ENCODE measurements at places on chromosomes 4 and X. TPM values are rescaled to one million over a fixed set of nuclear protein-coding genes. Genes with fewer than 3 reads are reported as not detected.

The PRSS12 gene
- total RNA-seq, result 12.2 TPM

The ETDB gene
- total RNA-seq, result not detected

The TRIM2 gene
- total RNA-seq, result 16.5 TPM

The GK gene
- total RNA-seq, result 7.4 TPM

The ARL9 gene
- total RNA-seq, result not detected

The RBM46 gene
- not detected for total RNA-seq

The AREG gene
- total RNA-seq, result not detected

The XG gene
- 0.06 TPM for total RNA-seq

The RPL34 gene
- total RNA-seq, result 1,239 TPM

The NPY1R gene
- 2.0 TPM for total RNA-seq

The PNPLA4 gene
- not detected for total RNA-seq

The PAPSS1 gene
- total RNA-seq, result 46.9 TPM

DNA sequence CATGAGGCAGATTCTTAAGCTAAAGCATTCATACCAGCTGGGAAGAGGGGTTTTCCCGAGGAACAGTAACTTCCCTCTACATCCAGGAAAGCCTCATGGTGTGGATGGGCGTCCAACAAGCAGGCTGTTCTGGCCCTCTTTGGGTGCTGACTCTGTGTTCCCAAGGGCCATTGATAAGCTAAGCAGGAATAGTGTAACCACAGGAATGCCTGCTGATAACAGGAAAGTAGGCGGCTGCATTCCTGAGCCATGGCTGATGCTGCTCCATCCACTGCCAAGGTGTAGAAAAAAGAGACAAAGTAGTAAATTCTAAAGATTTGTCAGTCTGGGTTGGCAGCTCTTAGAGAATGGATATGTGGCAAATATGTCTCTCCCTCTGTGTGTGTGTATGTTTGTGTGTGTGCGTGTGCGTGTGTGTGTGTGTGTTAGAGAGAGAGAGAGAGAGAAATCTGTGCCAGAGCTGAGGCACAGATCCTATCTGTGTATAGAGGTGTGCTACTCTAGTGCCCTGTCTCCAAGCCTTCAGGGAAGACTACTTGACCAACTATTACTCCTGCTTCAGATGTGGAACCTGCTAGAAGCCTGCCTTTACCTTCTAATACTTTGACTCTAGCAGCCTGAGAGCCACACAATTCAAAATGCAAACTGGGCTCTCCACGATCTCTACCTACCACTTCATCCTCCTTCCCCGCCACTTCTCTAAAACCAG, 353.1 kb upstream of the NR3C2 start:
- DNase-seq, result no peak

DNA sequence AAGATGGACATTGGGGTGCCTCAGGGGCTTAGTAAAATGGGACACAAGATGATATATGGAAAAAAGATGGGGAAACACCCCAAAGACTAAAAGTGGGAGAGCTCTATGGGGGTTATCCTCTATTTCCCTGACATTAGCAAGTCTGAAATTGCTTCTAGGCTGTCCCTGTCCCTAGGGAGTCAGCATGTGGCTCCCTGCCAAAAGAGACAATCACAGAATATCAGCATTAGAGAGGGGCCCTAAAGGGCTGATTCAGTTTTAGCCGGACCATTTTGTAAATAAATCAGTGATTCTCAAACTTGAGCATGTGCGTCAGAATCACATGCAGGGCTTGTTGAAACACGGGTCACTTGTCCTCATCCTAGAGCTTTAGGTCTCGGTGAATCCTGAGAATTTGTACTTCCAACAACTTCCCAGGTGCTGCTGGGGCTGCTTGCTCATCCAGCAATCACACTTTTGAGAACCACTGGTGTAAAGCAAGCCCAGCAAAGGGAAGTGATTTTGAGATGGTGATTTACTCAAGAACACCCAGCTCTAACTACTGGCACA, 165.3 kb upstream of the DGKK start:
- no peak for DNase-seq

DNA sequence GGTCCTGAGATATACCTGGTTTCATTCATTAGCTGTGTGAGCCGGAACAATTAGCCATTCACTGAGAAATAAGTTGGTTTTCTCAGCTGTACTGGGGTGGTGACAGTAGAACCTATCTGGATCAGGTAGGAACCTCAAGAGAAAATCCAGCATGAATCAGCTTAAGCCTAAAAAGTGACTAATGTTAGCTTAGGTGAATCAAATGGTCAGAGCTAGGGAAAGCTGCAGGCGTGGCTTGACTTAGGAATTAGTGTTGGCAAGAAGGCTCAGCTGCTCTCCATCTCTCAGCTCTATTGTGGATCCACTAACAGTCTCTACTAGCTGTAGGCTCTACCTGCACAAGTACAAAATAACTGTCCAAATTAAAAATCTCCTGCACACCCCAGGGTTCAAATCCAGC, 1025.5 kb downstream of the RAB28 start:
- no peak for DNase-seq

- DNase-seq, result no peak
Observed at GRCh38 chr4:139986106-139986505, 167.9 kb downstream of the MAML3 start.

GRCh38 chrX:140967036-140967435, 35.4 kb upstream of the SPANXB1 start:
- no peak for DNase-seq

DNA sequence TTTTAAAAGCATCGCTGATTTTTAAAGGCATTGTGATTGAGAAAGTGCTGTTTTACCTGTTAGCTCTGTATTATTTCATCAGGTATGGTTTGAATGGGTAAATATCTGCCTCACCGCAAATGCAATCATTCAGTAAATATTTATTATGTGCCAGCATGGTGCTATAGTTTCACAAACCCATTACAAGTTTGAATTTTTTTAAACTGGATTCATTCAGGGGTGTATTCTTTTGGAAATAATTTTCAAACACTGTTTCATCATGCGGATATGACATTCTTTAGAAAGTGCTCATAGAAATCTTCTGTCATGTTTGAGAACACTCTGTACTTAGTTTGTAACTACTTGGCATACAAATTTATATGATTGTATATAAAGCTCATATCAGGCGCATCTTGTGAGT, 37.2 kb downstream of the LIMCH1 start:
- no peak for DNase-seq

- peak; percentile 35 for DNase-seq
Observed at GRCh38 chr4:54318904-54319303, 89.8 kb downstream of the PDGFRA start.

DNA sequence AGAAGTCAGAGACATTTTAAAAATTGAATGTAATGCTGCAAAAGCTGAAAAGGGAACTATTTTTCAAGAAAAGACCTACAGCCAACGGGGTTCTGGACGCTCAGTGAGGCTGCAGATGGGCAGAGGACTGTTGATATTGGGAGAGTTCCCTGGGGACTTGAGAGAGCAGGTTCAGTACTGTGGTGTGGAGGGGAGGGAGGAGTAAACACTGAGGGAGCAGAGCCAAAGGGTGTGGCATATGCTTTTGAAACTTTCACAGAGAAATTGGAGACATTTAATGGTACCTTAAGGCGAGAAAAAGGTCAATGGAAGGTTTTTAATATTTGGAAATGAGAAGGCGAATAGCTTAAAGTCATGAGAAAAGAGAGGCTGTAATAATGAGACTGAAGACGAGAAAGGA, 62.2 kb upstream of the GPM6A start:
- DNase-seq, result no peak

DNA sequence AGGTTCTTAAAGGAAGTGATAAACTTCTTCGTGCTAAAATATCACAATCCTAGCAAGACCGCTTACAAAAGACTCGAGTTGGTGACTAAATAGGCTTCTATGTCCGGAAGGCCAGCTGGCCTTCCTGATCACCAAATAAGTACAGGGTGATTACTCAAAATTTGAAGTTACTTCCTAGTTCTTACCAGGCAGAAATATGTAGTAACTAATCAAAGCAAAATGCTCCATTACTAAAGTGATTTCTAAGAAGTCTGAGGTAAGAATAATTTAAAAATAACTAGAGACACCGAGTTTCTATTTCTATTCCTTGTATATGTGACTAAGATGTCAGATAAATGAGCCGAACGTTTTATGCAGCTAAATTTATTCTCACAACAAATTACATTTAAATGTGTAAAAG, 62.2 kb downstream of the NSUN7 start:
- DNase-seq, result no peak

DNA sequence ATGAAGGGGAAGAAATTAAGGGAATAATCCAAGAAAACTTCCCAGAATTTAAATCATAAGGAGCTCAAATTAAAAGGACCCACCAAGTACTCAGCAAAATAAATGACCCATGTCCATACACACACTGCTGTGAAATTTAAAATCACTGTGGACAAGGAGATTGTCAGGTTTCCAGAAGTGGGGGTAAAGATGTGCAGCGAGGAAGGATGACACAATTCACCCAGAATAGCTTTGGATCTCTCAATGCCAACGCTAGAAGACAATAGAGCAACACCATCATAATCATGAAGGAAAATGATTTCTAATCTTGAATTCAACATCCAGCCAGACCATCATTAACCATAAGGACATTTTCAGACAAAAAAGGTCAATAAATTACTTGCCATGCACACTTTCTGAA, 65.7 kb downstream of the CASK start:
- no peak for DNase-seq

GRCh38 chrX:118423558-118423957, 72.1 kb upstream of the DOCK11 start:
- no peak for DNase-seq

DNA sequence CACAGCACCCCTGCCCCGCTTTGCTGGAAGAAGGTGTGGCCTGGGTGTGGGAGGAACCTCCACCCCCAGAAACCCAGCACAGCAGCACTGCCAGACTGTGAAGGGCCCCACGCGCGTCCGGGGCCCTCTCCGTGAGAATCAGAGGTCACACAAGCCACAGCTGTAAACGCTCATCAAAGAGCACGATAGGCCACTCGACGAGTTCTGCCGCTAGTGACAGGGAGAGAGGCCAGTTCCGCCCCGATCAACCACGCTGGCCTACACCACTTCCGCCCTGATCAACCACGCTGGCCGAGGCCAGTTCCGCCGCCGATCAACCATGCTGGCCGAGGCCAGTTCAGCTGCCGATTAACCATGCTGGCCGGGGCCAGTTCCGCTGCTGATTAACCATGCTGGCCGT, 25.9 kb upstream of the ADRA2C start:
- no peak for DNase-seq

GRCh38 chrX:132584936-132585335, 96.1 kb upstream of the MBNL3 start:
- DNase-seq, result no peak

- no peak for DNase-seq
Observed at GRCh38 chrX:154371789-154372300, 2.6 kb downstream of the FLNA start.

- DNase-seq, result no peak
Observed at GRCh38 chrX:71927040-71927439, 16.4 kb downstream of the NHSL2 start.

DNA sequence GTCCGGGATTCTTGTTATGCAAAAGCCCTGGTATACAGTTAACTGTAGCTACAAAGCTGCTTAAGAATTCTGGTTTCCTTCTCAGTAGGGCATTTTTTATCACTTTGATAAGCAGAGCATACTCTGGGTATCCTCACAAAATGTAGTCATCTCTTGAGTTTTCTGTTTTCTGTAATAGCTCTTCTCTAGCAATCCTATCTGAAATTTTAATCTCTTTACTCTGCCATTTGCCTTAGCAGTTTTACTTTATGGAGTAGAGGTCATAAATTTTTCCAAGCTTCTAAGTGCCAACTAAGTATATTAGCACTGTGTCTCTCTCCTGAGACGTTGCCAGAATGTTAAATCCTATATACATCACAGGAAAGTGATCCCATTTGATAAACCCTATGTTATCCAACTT, 28.0 kb upstream of the BANK1 start:
- DNase-seq, result no peak

- DNase-seq, result peak; percentile 59
Observed at GRCh38 chr4:92305148-92305877, 1.5 kb downstream of the GRID2 start.

DNA sequence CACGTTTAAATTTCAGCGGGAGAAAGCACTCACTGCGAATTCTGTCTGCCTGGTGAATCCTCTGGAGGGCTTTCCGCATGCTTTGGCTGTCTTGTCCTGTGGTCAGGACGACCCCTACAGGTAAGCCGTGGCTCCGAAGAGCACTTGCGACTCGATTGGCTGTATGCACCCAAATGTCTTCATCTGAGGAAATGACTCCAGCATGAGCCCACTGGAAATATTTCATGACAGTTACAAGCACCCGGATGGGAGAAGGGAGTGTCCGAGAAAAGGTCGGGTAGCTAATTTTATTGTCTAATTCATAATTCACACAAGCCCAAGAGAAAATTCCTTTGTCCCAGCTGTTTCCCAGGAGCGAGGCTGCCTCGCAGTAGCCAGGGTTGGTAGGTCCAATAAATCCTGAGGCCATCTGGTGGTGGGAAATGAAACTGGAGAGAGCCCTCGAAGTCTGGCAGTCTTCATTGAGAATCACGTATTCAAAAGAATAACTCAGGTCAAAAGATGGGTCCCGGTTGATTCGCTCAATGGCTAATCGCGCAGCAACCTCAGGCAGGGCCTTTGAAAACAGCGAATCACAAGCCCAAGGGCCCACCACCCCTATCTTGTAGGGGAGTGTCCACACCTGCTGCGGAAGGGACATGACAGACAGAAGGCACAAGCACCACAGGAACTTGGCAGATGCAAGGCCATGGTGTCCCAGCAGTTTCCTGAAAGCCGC, 6.6 kb downstream of the GUCY2F start:
- peak; percentile 48 for DNase-seq

GRCh38 chr4:106690487-106690886, 321.9 kb upstream of the GIMD1 start:
- DNase-seq, result peak; percentile 29

GRCh38 chrX:123223409-123223808, 39.3 kb downstream of the GRIA3 start:
- no peak for DNase-seq

- DNase-seq, result no peak
Observed at GRCh38 chr4:150501983-150502382, 80.0 kb upstream of the MAB21L2 start.

GRCh38 chr4:41319553-41319952, 62.8 kb downstream of the UCHL1 start:
- DNase-seq, result no peak

DNA sequence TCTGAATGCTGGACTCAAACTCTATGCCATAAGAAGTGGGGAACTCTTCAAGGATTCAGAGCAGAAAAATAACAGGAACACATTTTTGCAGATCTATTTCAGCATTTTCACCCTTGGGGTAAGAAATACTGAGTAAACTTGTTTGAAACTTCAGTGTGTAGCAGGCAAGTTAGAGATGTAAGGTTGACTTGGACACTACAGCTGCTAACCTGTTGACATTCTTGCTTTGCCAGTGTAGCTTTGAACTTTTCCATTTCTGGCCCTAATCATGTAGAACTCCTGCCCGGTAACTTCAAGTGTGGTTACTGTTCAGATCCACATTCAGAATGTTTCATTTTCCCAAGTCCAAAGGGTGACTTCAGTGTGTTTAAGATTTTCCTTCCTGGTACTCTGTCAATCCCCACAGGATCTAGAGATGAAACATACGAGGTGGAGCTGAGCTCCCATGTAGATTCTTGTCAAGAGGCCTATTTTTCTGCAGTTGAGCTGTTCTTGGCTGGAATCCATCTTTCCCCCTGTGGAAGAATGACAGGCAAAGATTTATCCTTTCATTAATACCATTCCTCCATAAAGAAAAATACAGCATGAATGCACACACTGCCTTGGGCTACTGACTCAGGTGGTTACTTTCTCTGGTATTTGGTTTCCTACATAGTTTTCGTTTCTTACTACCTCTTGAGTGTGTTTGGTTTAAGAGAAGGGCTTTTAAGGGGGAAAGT, 34.1 kb downstream of the FHDC1 start:
- DNase-seq, result peak; percentile 44

All from H4 (cell line).